Peyer's patch (tissue), 4 donors: ENCODE measurements at places on chromosomes 1 and 21.

GRCh38 chr1:226073184-226073950 is 10.9 kb downstream of the H3-3A start:
- DNase-seq, result no peak

DNA sequence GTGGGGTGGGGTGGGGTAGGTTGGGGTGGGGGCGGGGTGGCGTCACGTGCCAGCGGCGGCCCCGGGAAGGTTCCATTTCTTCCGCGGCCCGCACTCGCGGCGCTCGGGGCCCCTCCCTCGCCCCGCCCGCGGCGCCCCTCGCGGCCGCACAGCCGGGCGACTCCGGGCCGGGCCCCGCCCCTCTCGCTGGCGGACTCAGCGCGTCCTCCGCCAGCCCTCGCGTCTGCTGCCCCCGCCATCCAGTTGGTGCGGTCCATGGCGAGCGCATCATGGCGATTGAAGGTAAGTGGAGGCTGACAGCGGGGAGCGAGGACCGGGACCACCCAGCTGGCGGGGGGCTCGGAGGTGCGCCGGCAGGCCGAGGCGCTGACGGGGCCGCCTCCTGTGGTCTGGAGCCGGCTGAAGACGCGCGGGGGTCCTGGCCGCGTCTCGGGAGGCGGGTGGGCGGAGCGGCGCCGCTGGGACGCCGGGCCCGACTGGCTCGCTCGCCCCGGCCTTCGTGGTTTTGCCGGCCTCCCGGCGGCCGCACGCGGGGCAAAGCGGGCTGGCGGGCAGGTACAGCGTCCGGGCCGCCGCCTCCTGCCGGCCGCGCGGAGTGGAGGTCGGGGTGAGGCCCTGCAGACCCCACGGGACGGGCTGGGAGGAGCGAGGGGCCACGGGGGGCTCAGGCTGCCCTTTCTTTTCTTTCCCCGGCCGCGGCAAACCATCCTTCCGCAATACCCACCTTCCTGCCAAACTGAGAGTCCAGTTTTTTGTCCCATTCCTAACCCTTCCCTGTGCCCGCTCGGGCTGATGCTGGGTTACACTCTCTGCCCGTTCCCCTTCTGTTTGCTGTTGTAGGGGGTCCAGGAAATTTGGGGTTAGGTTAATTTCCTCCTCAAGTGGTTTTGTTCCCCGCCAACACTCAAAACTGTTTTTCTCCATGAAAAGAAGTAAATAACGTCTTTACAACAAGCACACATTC is at the start of gene SYT14:
Gene SYT14, plus strand, starts transcription at position 222 of the 964 bp plus-strand sequence. Its CDS starts 48 bp downstream, at position 270.
- no peak for DNase-seq

- DNase-seq, result peak; percentile 38
Observed at GRCh38 chr1:244353551-244354091, 98.1 kb downstream of the ADSS2 start.

GRCh38 chr1:160577671-160578070 is 1.6 kb downstream of the CD84 start:
- no peak for DNase-seq

DNA sequence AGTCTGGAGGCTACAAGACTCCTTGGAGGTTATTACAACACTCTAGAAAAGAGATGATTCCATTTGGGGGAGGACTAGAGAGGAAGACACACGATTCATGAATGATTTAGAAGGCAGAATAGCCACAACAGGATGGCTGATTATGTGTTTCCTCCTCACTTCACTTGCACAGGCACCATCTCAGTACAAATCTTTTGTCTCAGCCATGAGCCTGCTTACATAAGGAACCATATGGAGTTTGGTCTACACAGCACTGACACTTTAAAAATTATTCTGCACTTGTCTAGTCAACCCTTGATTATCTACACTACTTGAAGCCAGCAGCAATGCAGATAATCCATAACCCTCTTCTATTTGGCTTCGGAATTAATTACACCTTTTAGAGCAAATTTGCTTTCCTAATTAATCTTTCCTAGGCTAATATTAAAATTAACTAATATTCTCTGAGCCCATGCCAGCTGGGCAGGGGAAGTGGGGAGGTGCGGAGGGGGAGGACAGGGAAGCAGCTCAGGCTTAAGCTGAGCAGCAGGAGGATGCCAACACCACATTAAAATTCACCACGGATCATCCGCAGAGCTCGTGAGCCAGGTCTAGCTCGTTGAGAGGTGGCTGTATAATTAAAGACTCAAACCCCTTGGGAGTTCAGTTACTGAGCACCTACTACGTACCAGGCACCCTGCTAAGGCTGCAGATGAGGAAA is 3.2 kb upstream of the LEMD1 start:
- no peak for DNase-seq

- no peak for DNase-seq
Observed at GRCh38 chr1:182930985-182931384, 22.0 kb downstream of the SHCBP1L start.

DNA sequence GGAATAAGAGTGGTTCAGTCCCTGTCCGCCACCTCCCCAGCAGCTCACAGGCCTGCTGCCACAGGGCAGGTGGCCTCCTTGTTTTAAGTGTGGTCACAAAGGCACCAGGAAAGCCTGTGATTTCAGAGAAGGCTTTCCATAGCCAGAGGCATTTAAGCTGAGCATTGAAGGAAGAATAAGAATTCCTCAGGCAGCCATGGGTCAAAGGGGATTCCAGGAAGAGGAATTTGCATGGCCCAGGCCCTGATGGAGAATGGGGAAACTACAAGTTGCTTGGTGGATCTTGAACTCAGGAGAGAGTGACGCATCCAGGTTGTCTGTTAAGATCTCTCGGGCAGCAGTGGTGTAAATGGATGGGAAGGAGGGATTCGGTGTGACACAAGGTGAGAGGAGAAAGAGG is 66.7 kb downstream of the KLHDC7A start:
- DNase-seq, result no peak

GRCh38 chr1:91929250-91929649 is 20.0 kb upstream of the BRDT start:
- DNase-seq, result no peak

DNA sequence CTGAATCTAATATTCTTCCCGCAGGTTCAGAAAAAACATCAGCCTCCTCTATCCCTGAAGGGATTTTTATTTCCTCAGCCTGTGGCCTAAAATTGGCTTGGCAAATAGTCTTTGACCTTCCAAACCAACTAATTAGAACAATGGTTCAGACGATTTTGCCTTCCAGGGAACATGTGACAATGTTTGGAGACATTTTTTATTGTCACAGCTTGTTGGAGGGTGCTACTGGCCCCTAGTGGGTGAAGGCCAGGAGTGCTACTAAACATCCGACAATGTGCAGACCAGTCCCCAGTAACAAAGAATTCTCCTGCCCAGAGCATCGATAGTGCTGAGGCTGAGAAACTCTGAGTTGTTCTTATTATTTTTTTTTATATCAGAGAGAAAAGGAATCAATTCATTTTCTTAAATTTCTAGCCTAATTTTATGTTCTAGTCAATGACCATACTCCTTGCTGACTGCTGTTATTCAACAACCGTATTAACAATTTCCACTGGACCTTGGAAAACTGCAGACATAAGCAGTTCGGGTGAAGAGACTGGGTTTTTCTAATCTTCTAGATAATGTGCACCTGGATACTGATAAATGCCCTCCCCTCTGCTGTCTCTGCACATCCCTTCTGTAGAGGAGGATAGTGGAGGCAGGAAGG is 280.7 kb downstream of the LMX1A start:
- DNase-seq, result no peak

DNA sequence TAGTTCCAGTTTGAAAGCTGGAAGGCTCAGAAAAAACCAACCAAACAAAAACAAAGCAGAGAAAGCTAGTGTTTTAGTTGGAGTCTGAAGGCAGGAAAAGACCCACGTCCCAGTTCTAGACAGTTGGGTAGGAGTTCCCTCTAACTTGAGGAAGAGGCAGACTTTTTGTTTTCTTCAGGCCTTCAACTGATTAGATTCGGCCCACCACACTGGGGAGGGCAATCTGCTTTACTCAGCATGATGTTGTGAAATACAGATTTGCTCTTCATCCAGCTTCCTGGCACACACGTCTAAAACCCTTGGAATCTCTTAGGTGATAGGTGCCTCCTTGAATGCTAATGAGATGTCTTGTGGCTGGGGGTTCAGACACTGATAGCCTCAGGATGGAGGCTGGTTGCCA is 49.1 kb upstream of the CSF3R start:
- no peak for DNase-seq

DNA sequence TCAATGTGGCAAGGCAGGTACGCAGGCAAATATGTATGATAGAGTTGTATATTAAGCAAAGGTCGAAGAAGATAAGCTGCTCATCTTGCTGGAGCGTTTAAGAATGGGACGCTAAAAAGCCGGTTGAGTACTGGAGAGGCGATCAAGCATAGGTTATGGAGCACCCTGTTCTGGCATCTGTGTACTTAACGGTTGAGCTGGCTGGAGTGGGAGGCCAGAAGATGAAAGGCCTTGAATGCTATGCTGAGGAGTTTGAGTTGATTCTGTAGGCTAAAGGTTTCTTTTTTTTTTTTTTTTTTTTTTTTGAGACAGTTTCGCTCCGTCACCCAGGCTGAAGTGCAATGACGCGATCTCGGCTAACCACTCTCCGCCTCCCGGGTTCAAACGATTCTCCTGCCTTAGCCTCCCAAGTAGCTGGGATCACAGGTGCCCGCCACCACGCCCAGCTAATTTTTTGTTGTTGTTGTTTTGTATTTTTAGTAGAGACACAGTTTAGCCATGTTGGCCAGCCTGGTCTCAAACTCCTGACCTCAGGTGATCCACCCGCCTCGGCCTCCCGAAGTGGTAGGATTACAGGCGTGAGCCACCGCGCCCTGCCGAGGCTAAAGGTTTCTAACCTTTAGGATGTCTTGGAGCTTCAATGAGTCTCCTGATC is 850 bp upstream of the KHDC4 start:
- no peak for DNase-seq
